ENCODE measurements at places on chromosomes 4 and X.

- no peak for DNase-seq
These were observed 6.5 kb upstream of the STBD1 start for GRCh38 chr4:76300012-76300411.

DNA sequence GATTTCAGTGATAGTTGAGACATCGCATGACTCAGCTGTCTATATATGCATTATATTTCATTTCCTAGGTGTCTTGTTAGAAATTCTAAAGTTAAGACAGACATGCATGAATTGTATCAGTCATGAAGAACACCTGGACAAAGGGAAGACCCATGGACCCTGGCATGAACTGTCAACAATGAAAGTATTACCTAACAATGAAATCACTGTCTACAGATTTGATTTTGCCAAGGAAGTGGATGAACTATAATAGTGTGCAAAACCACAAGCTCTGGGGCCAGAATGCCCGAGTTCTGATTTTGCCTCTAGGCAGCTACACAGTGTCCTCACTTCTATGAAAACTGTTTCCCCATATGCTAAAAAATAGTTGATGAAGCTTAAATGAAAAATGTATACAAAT is 386.1 kb downstream of the NLGN4X start:
- no peak for DNase-seq

DNA sequence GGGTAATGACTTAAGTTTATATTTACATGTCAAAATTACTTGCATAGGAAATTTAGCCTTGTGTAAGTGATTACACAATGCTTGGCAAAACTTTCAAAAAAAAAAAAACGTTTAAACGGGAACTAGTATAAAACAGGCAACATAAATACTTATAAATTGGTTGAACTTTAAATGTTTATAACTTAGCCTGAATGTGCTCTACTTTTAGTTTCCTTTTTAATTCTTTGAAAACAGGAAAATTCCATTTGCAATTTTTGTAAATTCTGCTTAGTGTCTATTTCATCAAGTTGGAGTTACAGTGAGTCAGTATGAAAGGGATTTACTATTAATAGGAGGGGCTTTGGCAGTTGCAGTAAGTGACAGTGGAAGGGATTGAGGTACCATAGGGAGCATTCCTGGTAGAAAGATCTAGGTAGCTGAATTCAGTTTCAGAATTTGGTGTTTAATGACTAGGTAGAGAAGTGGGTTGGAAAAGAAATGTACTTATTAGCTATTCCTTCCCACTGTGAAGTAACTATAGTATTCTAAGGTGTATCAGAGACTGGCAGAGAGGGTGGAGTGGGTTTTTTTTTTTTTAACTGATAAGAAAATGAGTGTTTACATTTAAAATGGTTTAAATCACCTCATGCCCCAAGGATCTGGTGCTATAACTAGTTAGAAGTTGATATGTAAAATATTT is 2.8 kb downstream of the STAG2 start:
- no peak for DNase-seq

DNA sequence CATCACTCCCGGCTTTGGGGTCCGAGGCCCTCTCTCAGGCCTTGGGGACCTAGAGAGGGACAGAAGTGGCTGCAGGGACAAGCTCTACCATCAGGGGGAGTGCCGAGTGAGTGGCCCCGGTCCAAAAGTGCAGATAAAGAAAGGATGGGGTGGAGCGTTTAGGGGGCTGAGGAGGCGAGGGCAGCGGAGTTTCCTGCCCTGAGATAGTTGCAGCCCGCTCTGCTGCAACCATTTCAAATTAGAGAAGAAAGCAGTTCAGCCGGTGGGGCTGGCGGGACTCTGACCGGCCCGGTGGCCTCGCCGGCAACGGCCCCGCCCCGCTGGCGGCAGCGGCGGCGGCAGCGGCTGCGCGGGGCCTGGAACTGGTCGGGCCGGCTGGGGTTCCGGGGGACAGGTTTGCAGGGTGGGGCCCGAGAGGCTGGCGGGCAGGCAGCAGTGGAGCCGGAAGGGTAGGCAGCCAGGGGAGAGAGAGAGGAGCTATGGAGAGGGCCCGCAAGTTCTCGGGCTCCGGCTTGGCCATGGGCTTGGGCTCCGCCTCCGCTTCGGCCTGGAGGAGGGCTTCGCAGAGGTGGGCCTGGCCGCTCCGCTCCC is 7.6 kb downstream of the DLG3 start:
- DNase-seq: no peak

DNA sequence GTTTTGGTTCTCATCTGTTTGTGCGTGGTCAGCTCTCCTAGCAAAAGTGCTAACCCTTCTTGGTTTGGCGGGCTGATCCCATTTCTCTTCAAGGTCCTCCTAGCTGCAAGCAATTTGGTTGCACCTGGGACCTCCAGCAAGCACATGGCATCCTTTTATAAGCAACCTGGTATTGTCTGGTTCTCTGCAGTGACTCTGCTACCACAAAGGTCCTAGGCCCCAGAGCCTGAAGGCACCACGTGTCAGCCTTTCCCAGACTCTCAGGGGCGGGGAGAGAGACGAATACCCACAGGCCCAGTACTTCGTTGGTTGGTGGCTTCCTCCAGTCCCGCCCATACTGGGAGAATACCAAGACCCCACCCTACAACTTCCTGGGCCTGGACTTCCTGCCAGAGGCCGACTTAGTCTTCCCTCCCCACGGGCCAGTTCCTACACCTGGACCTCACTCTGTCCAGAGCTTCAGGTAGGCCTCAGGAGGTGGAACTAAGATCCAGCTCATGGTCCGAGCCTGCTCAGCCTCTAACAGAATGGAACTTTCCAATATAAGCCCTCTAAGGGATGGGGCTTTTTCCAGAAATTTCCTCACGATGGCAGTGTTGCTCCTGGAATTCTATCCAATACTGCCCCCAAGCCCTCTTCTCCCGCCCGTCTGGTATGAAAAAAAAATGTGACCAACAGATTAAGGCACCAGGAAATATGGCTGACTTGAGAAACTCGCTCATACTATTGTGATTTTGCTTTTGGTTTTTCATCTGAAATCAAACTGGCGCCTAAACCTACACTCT is 192.5 kb upstream of the STK26 start:
- DNase-seq: peak; percentile 47

- DNase-seq: no peak
These were observed 41.8 kb downstream of the ADRA2C start for GRCh38 chr4:3807822-3808496.

DNA sequence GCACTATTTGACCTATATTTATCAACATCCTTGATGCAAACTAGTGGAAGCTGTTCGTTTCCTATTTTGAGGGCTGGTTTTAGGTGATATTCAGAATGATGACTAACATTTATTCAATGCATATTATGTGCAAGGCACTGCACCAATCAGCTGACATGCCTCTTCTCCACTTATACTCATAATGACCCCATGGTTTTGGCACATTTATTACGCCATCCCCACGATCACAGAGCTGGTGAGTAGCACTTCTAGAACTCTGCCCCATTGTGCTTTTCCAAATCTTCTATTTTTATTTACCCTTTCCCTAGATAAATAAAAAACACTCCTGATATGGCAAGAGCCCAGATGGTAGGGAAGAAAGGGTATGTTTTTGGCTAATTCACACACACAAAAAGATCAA is 13.1 kb downstream of the SCML1 start:
- no peak for DNase-seq

DNA sequence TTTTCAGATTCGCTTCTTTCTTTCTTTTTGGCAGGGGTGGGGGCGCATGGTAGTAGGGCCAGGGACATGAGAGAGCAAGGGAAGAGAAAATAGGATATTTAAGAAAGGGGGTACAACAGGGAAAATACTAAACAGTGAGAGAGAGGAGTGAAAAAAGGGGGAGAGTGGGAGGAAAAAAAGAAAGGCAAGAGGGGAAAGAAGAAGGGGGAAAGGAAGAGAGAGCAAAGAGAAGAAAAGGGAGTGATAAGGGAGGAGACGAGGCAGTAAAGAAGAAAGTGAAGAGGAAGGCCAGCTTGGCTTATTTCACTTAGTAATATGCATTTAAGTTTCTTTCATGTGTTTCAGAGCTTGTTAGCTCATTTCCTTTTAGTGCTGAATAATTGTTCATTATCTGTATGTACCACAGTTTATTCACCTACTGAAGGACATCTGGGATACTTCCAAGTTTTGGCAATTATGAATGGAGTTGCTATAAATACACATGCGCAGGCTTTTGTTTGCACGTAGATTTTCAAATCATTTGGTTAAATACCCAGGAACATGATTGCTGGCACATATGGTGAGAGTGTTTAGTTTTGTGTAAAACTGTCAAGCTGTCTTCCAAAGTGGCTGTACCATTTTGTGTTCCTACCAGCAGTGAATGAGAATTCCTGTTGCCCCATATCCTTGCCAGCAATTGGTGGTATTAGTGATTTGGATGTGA is 37.3 kb downstream of the CASP6 start:
- DNase-seq: no peak

- DNase-seq: no peak
These were observed 111.0 kb downstream of the PDE5A start for GRCh38 chr4:119517361-119518229.

- DNase-seq: no peak
These were observed 1.4 kb downstream of the TMLHE start for GRCh38 chrX:155611302-155611701.

- DNase-seq: no peak
These were observed 16.1 kb upstream of the ATP8A1 start for GRCh38 chr4:42673082-42673425.

- DNase-seq: no peak
These were observed 74.0 kb downstream of the FAM53A start for GRCh38 chr4:1609901-1610790.

GRCh38 chr4:112075129-112075753 is 70.0 kb upstream of the FAM241A start:
- DNase-seq: no peak

GRCh38 chr4:170007113-170007512 is 19.1 kb downstream of the MFAP3L start:
- no peak for DNase-seq

DNA sequence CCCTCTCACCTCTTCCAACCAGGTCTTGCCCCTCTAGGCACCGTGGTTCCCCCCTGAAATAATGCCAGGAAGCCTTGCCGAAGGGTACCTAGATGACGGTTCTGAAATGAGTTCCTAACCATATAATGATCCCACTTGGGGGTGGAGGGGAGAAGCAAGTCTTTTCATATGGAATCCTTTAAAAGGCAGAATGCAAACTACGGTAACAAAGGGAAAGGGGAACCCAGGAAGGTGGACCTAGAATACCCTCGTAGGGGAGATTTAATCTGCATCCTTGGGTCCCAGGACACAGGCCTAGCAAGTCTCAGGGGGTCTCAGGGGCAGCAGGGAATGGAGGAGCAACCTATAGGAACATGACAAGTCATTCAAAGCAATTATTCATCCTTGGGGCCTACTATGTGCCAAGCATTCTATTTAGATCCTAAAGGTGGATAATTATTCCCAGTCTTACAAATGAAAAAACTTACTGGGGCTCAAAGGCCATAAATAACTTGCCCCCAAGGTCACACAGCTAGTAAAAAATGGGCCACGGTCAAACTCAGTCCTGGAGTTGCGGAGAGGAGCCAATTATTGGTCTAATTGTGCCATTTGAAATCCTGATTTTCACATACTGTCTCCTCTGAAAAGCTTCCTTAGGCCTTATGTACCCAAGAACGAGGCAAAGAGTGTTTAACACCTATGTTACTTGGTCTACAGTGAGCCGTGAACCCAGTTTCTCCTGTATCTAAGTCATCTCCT is 8.8 kb downstream of the BCOR start:
- no peak for DNase-seq

GRCh38 chr4:1172228-1172851 is at the start of gene SPON2:
TSS of gene SPON2 (minus strand) at chr4:1172583.
- DNase-seq: no peak

DNA sequence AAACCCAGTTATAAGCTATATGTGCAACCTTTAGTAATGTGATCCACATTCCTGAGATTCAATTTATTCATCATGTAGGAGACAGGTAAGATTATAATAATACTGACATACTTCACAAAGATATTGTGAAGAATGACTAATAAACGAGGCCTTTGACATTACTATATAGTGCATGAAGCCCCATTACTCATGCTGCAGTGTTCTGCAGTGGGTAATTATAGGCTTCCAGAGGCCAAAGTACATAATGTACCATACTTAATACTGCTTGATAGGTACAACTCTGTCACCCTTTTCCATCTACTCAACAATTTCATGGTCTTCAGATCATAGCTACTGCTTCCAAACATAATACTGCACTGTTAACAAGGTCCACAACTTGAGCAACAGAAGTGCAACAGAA is 68.9 kb downstream of the COL25A1 start:
- DNase-seq: no peak

DNA sequence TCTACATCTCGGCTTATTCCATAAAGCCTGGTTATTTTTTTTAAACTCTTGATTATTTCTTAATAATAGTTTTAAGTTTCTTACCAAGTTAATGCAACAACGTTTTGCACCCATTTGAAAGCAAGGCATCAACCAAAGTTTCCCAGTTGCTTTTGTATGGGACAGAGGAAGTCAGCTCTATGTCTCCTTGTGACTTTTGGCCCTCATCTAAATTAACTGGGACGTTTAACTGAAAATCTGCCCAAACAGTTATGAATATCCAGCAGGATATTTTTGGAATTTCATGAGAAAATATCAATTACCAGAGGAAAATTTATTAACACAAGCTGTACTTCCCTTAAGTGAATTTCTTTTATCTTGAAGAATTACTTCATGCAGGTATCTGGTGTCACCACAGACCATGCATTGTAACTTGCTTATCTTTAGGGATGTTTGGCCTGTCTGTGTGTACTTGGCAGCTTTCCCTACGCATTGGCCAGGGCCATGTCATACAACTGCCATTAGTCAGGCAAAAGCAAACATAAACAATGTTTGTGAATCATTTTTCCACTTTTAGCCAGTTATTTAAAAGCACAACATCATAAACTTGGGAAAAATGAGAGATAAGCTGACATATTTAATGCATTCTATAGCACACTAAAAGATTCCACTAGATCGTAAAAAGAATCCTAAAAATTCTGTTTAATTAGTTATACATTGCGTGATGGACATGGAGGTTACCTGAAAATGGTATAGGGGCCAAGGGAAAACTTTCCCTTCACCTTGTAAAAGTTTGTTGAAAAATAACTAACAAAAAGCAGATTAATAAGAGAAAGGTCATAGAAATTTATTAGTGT is 101.4 kb upstream of the PDE5A start:
- DNase-seq: no peak

DNA sequence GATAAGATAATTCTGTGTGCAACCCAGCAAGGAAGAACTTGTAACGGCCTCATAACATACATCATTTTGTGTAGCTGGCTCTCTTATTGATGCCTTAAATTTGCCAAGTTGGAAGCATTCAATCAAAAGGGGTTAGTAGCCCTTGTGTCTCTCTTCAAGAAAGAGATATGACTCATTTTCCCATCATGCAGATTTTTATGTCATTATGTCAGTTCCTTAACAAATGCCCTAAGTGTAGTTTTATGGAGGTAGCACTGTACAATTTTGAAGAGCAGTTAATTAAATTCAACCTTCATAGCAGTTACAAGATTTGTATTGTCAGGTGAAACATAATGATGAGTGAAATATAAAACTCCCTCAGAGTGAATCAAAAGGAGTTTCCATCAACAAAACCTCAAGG is 215.6 kb downstream of the GRIA3 start:
- no peak for DNase-seq

DNA sequence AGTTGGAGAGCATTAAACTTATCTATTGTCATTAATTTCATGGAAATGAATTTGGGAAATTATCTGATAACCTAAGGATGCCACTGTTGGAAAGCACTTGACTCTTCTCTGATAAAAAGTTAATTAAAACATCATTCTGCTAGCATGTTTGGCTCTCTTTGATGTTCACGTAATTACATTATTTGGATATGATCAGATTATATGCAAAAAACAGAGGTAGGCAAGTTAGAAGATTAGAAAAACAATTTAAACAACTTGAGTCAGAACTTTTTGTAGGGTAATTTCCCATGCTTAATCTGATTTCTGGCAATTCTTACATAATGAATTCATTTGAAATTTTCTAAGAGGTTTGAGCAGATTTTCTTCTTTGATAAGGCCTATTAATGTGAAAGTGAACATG is 882.9 kb downstream of the TRAM1L1 start:
- DNase-seq: no peak

Measured in SIG-M5 (cell line).